ENCODE measurements at places on chromosomes 7 and 10.

- DNase-seq: no peak
Measured at GRCh38 chr10:132066812-132067211, 1.1 kb downstream of the JAKMIP3 start.

GRCh38 chr10:96655461-96656197 is 64.7 kb downstream of the PIK3AP1 start:
- DNase-seq: no peak

- no peak for DNase-seq
Measured at GRCh38 chr7:81285142-81285871, 366.5 kb upstream of the SEMA3C start.

GRCh38 chr7:100127866-100128636 is 1.3 kb downstream of the MBLAC1 start:
- DNase-seq: peak; percentile 63

DNA sequence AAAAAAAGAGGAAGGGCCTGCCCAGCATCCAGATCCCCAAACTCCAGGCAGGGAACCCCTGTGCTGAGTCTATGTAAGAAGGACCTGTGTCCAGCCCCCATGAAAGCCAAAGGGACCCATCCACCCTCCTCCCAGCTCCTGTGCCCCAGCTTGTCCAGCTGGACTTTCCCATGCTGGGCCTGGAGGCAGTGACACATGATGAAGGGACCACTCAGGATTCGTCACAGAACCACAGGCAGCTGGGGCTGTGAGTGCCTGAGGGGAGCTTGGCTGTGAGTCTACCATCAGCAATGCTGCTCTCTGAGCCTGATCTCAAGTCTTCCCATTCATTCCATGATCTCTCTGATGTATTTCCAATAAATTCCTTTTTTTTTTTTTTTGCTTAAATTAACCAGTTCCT is 36.2 kb upstream of the MNX1 start:
- DNase-seq: no peak

DNA sequence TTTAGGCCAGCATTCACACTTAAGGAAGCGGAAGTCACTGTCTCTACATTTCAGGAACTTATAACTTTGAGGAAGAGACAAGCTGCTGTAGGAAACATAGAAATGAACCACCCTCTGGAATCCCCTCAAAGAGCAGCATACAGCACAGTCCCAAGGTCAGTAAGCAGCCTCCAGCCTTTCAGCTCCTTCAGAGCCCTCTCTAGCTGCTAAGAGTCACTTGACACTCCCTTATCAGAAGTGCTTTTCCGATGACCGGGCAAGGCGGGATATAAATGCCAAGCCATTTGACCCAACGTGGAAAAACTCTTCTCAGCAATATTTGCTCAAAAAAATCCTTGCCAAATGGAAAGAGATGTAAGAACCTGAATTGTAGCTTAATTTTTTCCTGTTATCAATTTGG is 1284.3 kb downstream of the XPNPEP1 start:
- no peak for DNase-seq
